ENCODE measurements at places on chromosomes 12 and 14. TPM values are rescaled to one million over a fixed set of nuclear protein-coding genes. Genes with fewer than 3 reads are reported as not detected.

GRCh38 chr14:20413744-20414082 is 412 bp upstream of the TEP1 start:
- peak; percentile 36 for DNase-seq

DNA sequence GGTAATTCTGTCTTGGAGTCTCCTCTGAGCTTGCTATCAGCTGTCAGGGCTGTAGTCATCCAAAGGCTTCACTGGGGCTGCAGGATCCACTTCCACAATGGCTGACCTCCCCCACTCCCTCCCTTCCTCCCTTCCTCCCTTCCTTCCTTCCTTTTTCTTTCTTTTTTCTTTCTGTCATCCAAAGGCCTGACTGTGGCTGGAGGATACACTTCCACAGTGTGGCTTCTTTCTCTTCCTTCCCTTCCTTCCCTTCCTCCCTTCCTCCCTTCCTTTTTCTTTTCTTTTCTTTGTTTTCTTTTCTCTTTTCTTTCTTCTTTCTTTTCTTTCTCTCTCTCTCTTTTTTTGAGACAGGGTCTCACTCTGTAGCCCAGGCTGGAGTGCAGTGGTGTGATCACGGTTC is 30.6 kb downstream of the ARF6 start:
- peak; percentile 4 for DNase-seq

Gene CACNA2D4
- total RNA-seq, result 3.3 TPM

DNA sequence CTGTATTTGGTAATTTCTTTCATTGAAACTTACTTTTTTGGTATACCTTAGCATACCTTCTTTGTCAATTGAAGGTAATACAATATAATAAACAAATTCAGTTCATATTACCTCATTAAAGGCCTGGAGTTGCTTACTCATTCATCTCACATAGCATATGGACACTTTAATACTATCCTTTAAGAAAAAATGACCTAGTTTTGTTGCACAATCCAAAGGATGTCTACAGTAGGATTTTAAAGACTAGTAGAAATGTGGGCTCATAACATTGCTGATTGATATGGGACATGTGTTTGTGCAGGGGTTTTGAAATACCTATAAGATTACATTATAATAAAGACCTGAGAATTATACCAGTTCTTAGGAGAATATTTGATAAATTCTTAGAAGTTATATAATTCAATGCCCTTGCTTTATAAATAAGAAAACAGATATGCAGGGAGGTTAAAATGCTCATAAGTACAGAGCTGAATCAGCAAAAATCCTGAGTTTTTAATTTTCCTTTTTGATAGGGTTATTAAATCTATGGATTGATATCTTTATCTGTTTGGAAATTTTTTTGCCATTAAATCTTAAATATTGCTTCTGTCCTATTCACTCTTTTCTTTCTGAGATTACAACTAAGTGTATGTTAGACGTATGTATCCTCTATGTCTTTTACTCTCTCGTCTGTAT is 352.1 kb downstream of the ATP23 start:
- no peak for DNase-seq

Gene FOXG1
- not detected for total RNA-seq

GRCh38 chr12:131102991-131103668 is 149.4 kb downstream of the ADGRD1 start:
- no peak for DNase-seq

GRCh38 chr12:92504594-92504981 is 198.2 kb upstream of the PLEKHG7 start:
- peak; percentile 38 for DNase-seq

GRCh38 chr12:70367258-70368141 is 1.4 kb downstream of the KCNMB4 start:
- peak; percentile 24 for DNase-seq

DNA sequence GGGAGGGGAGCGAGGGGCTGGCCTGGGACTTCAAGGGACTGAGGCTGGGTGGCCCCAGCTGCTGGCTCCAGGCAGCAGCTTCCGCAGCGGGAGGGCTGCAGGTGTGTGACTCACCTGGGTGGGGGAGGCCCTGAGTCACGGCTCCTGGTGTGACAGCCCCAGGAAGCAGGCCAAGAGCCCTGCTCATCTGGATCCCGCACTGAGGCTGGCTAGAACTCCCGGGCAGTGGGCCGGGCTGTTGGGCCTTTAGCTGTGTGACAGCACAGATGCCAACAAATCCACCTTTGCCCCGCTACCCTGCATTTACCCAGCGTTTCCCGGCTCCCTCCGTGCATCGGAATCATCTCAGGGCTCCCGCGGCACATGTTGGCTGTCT is 180.0 kb upstream of the PRMT8 start:
- peak; percentile 42 for DNase-seq

Gene CCDC184
- 0.53 TPM for total RNA-seq

- DNase-seq, result no peak
These were observed 39.4 kb downstream of the ATF7 start for GRCh38 chr12:53586745-53587144.

- no peak for DNase-seq
These were observed 56.6 kb downstream of the EID3 start for GRCh38 chr12:104360157-104360556.

Gene RAB15
- total RNA-seq, result 33.3 TPM

DNA sequence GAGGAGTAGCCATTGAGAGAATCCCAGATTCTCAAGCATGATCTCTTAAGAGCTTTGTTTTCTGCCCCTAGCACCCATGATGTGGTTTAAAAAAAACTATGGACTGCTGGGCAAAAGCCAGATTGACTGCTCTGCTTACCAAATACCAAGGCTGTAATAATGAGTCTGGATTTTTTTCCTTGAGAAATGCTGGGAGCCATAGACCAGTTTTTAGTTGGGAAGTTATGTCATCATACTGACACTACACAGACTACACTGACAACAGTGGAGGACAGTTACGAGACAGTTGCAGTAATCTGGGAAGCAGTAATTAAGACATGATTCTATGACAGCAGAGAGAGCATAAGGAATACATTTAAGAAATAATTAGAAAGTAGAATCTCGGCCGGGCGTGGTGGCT is 35.8 kb downstream of the SPATA7 start:
- no peak for DNase-seq

GRCh38 chr14:99937475-99938244 is 127.6 kb upstream of the EVL start:
- no peak for DNase-seq
